ENCODE measurements at places on chromosomes 7 and 10.

DNA sequence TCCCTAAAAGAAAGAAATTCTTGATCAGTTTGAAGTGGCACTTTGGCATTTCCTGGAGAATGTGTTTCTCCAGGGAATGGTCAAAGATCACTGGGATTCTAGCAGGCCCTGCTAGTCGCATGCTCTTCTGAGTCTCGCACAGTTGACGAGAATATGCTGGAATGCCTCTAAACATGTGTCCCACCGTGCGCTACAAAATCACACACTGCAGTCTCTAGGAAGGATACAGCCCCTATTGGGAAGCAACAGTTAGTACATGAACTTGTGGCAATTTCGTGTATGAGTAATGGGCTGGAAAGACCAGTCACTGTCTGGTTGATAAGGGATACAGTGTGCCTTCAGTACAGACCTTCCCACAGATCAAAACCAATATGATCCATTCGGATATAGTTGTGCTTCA, 257.9 kb downstream of the PRPF18 start:
- no peak for DNase-seq

DNA sequence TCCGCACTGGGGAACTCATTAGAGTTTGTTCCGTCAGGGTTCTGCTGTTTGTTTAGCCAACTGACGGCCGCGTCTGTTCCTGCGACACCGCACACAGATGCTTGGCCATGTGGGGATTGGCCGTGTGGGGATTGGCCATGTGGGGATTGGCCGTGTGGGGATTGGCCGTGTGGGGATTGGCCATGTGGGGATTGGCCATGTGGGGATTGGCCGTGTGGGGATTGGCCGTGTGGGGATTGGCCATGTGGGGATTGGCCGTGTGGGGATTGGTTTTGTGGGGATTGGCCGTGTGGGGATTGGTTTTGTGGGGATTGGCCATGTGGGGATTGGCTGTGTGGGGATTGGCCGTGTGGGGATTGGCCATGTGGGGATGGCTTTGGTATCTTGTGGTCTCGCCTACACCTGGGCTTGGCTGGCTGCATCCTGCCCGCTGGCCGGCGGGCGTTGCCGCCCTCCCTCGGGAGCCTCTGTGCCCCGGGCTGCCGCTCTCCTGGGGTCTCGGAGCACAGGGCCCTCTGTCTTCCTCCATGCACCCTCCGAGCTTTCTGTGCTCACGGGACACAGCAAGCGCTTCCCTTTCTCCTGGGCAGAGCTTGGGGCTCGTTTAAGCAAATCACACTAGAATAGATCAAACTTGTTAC, 62.5 kb downstream of the NKX6-2 start:
- DNase-seq, result no peak

GRCh38 chr7:133761443-133761842, 365.7 kb upstream of the LRGUK start:
- no peak for DNase-seq

- no peak for DNase-seq
These were observed 43.3 kb downstream of the POLR1F start for GRCh38 chr7:19665399-19666008.

DNA sequence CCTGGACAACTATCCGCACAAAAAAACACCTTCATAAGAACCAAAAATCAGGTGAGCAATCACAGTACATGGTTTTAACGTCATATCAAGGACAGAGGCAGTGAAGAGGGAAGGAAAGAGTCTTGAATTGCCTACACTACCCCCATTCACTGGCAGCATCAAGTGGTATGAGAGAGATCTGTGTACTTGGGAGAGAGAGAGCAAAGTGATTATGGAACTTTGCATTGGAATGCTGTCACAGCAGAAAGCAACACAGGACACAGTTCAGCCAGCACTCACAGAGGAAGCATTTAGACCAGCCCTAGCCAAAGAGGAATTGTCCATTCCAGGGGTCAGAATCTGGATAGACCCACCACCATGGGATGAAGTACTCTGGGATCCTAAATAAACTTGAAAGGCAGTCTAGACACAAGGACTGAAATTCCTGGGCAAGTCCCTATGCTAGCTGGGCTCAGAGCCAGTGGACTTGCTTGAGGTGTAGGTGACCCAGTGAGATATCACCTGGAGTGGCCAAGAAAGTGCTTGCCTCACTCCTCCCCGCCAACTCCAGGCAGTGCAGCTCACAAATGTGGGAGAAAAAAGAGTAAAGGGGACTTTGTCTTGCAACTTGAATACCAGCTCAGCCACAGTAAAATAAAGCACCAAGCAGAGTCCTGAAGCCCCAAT, 30.5 kb upstream of the SFTPD start:
- DNase-seq, result no peak

DNA sequence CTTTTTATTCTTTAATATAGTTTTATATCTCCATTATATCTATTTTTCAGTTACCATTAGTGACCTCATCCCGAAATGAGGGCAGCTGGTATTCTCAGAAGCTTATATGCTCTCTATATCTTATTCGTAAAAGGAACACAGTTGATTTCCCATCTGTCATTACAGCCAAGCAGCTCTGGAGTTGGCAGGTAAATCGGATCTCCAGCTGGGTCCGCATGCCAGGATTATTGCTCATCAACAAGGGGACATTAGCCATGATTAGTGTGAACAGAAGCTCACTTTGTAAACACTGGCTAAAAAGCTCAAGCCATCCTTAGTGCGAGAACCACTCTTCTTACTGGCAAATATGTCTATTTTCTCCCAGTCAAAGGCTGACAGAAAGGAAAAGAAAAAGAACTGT, 180.3 kb downstream of the NPSR1 start:
- DNase-seq, result no peak

GRCh38 chr7:78134256-78134655, 335.7 kb downstream of the PHTF2 start:
- no peak for DNase-seq

DNA sequence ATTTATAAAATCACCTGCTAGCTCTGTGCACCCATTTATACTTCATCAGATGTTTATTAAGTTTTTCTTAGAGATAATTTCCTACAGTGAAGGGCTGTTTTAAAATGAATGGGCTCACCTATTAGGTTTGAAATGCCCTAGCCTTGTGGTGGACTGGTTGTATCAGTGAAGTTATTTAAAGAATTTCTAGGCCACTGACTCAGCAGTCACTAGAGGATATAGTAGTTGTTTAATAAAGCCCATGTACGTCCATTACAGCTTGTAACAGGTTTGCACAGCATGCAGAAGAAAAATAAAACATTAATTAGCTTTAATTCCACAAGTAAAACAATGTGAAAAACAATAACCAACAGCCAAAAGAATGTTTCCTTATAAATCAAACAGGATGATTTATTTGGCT, 128.0 kb downstream of the RSU1 start:
- no peak for DNase-seq

DNA sequence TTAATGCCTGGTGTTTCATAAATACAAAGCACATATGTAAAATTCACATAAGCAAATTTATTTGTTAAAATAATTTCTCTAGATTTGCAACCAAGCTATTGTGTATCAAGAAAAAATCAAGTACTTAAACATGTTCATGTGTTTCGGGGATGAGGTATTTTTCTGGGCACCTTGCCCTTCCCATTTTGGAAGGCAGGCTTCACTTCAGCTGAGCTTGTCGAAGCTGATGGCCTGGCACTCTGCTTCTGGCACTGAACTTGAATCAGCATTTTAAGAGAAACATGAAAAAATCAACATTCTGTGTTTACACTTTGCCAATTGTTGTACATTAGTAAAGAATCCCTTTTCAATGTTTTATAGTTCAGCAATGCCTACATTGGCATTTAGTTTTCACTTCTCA, 179.1 kb upstream of the STEAP4 start:
- DNase-seq, result no peak

- no peak for DNase-seq
These were observed at the start of gene CAV1 for GRCh38 chr7:116524609-116525297. CAV1 (plus strand) TSS chr7:116525036; CDS start chr7:116525063, 27 bp downstream.

- DNase-seq, result no peak
These were observed 251.2 kb upstream of the MDFIC start for GRCh38 chr7:114670676-114671075.

- no peak for DNase-seq
These were observed 20.0 kb downstream of the LRRC4 start for GRCh38 chr7:128011131-128011661.

GRCh38 chr10:14889318-14889717, 10.7 kb downstream of the SUV39H2 start:
- no peak for DNase-seq

DNA sequence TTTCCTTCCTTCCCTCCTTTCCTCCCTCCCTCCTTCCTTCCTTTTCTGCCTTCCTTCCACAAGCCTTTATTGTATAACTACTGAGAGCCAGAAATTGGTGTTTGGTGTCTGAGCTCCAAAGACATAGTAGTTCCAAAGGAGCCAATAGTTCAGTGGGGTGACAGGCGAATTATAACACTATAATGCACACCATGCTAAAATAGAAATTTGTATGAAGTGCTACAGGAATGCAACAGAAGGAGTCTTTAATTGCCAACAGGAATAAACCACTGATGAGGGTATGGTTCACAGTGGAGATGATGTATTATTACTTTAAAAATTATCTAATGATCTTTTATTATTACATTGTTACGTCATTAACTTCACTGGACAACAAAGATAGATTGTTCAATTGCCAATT, 158.8 kb upstream of the SP8 start:
- DNase-seq, result no peak

DNA sequence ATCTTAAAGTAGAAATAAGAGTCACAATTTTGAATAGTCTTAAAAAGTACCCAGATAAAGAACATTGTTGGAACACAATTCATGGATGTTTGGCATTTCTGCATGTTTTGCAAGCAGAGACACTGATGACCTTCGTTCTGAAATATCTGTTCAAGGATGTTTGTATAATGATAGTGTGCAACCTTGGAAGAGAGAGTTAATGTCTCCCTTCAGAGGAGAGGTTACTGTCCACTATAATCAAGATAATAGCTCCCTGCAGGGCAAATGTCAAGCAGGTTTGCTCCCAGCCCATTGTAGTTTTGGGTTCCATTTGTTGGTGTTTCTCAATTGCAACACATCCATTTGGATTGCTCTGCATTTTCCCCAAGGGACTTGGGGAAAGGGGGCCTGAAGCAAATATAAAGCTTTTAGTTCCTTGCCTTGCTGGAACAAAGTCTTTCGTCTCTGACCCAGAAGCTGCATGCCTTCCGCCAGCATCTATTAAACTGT, 45.2 kb downstream of the COL1A2 start:
- no peak for DNase-seq

- no peak for DNase-seq
These were observed 1000.9 kb downstream of the LRMDA start for GRCh38 chr10:76432016-76433012.

DNA sequence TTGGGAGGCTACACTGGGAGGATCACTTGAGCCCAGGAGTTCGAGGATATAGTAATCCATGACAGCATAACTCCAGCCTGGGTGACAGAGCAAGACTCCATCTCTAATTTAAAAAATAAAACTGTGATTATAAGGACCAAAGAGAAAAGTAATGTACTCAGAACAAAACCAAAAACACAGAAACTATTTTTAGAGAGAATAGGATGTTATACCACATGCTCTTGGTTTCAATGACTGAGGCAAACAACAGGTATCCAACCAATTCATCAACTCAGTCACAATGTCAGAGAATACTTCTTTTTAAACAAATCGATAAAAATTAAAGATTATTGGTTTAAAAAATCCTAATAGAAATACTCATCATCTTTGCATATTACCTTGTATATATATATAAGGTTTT, 186.7 kb downstream of the TPK1 start:
- no peak for DNase-seq

DNA sequence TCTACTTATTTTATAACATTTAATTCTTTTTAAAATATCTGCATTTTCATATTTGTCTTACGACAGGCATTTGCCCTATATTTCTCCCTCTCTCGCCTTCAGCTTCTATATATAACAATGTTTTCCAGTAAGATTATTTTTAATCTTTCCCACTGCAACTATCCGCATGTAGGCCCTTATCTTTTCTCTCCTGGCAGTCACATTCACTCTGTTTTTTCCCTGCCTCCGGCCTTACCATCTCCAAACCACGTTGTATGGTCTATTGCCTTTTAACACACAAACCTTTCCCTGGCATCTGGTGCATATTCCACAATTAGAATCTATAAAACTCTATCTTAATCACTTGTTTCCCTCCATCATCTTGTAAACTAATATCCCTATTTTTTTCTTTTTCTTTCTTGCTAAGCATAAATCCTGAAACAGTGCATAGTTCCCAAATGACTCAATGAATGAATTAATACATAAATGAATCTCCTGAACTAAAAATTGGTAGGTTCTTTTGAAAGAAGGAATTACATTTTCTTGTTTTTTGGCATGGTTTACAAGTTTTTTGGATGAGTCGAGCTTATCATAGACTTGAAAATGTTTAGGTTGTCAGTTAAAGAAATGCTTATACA, 173.2 kb downstream of the SEMA3A start:
- no peak for DNase-seq

GRCh38 chr7:38744746-38745145, 113.6 kb upstream of the AMPH start:
- no peak for DNase-seq

- no peak for DNase-seq
These were observed 13.2 kb downstream of the AKR1B15 start for GRCh38 chr7:134562136-134562535.

DNA sequence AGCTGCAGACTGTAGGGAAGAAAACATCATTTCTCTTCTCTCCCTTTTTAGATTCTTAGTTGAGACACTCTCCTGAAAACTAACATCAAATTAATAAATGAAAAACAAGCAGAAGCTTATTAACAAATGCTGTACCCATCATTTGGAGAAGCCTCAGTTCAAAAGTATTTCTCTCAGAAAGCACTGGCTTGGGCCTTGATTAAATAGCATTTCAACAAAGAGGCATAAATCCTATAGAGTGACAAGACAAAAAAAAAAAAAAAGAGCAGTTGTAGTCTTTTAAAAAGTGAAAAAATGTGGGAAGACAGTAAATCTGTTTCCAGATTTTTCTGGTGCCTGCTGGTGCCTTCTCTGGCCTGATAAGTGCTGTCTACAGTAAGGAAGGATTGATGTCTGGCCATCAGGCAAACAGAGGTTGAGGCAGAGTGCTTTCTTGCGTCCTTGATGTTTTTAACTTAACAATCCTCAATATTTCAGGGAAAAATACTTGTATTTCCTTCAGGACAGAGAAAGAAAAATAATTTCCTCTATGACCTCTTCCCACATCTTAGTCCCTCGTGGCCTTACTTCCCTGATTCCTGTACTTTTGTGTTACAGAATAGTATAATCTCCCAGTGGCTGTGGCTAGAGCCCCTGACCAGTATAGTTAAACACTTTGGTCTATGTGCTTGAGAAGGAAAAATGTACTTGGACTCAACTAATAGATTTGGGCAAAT, 300.5 kb downstream of the HGF start:
- DNase-seq, result no peak

GRCh38 chr7:81887098-81888090, 117.5 kb upstream of the HGF start:
- DNase-seq, result no peak

- DNase-seq, result no peak
These were observed 74.7 kb upstream of the CAMK2B start for GRCh38 chr7:44400033-44400511.

DNA sequence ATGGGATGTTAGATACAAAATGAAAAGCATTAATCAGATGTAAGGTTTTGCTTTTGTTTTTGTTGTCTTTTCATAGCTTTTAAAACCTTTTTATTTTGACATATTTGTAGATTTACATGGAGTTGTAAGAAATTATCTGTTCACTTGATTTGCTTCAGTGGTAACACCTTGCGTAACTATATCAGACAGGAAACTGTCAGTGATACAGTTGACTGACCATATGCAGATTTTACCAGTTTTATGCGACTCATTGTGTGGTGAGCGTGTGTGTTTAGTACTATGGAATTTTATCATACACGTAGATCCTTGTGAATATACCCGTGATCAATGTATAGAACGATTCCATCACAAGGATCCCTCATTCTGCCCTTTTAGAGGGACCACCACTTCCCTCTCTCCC, 701.4 kb downstream of the SUGCT start:
- no peak for DNase-seq

- DNase-seq, result no peak
These were observed 58.6 kb upstream of the ANK3 start for GRCh38 chr10:60448246-60448645.
